ENCODE measurements at places on chromosomes 13 and 19.

- DNase-seq: no peak
Observed at GRCh38 chr13:100461309-100462030, 127.1 kb downstream of the GGACT start.

GRCh38 chr19:20612711-20613316, 47.2 kb upstream of the ZNF737 start:
- no peak for DNase-seq

- DNase-seq: no peak
Observed at GRCh38 chr19:33868076-33868735, 71.5 kb downstream of the KCTD15 start.

GRCh38 chr19:48953141-48953540, 1.5 kb upstream of the BAX start:
- no peak for DNase-seq

- DNase-seq: peak; percentile 43
Observed at GRCh38 chr13:30654430-30654829, 36.7 kb downstream of the USPL1 start.

DNA sequence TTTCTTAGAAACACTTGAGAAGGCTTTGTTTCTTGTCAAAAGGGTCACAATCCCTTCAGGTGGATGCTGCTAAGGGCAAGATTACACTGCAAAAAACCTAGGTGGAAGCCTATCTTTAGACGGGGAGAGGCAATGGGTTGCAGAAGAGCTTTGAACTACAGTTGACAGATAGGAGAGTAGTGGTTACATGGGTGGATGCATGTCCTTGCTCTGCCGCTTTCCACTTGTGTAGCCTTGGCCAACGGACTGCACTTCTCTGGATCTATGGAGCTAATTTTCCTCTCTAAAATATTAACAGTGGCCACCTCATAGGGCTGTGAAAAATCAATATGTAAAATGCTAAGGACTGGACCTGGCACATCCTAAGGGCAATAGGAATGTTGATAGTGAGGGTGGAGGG, 980 bp downstream of the BCKDHA start:
- DNase-seq: no peak

DNA sequence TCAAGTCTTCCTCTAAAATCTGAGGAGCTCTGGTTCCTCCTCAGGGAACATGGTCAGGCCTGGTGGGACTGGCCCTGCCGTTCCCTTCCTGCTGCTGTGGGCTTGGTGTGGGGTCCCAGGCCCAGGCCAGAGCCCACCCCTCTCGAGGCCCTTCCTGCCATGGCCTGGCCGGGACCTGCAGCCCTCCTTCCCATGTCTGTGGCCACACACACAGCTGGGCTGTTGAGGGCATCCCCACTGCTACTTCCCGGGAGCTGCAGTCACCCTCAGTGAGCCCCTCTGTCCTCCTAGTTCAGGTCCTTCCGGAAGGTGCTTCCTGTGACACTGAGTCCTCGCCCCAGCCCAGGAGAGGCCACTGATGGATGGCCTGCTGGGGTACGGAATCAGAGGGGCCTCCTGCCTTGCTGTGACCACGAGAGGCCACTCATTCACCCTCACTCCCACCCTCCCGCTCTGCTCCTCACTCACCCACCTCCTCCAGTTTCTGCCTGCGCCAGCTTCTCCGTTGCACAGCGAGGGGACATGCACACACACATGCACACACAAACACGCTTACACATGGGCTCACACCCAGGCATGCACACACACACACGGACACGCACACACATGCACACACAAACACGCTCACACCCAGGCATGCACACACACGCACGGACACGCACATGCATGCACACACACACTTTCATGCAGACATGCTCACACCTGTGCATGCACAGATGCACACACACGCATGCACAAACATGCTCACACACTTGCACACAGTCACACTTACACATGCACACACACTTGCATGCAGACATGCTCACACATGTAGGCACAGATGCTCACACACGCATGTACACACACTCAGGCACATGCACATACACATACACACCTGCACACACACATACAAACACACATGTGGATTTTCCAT, 7.3 kb upstream of the MCF2L start:
- no peak for DNase-seq

DNA sequence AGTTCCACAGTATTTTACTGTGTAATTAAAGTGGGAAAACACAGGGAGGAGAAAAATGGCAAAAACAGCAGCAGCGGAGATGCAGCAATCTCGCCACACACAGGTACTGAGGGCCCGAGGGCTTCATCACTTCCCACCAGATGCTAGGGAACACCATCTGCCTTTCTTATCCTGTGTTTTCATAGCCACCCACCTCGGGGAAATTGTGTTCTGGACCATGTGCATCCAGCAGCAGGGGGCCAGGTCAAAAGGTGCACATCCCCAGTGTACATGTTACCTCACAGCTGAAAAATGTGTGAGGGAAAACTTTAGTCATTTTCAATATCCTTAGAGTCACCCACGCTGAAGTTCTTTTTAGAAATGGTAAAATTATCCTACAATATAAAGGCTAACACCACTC, 30.2 kb downstream of the PDCD5 start:
- DNase-seq: no peak

DNA sequence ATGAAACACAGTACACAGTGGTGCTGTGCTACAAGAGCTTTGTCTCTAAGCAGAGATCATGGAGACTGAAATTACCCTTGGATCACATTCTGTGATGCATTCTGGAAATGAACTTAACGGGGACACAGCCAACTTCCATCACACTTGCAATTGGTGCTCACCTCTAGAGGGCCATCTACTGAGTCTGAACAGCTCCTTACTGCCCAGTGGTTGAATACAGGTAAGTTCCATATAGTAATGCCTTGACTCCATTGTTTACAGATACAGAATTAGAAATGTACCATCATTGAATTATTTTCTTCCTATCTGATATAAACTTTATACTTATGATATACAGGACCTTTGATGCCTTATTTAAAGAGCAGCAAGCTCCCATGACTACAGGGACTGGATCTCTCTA, 686.4 kb downstream of the PCDH9 start:
- no peak for DNase-seq
